ENCODE measurements at places on chromosomes 1 and 21.
A peak's percentile ranks its signal among the peaks of the same experiment; 100 is the strongest.

DNA sequence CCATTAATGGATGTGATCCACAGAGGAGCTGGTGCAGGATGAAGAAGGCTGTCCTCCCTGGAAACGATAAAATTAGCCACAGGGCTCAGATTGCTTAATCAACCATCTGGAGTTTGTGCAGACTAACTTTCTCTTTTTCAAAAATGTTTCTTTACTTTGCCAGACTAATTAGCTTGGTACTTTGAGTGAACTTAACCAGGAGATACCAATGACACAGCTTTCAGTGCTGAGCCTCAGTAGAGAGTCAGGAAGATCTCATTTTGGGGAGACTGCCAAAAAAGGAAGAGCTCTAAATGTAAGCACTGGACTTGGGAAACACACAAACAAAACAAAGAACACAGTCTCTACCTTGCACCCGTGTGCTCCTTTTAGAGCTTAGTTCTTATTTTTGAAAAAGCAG is 248.1 kb upstream of the DEPDC1 start:
- no peak for DNase-seq

DNA sequence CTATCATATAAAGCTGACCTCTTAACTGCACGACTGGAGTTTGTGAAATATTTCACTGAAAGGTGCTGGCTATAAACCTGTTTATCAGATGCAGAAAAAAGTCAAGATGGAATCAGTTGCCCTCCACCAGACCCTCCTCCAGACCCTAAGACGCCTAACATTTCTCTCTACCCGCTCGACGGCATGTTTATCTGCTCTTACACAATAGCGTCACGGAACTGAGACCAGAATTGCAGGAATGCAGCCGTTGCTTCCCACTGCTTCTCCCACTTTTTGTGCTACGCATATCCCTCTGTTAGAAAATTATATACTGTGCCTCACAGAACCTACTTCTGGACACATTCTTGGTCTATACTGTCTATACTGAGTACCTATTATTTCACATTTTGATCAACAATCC is 28.2 kb upstream of the FAM131C start:
- no peak for DNase-seq

DNA sequence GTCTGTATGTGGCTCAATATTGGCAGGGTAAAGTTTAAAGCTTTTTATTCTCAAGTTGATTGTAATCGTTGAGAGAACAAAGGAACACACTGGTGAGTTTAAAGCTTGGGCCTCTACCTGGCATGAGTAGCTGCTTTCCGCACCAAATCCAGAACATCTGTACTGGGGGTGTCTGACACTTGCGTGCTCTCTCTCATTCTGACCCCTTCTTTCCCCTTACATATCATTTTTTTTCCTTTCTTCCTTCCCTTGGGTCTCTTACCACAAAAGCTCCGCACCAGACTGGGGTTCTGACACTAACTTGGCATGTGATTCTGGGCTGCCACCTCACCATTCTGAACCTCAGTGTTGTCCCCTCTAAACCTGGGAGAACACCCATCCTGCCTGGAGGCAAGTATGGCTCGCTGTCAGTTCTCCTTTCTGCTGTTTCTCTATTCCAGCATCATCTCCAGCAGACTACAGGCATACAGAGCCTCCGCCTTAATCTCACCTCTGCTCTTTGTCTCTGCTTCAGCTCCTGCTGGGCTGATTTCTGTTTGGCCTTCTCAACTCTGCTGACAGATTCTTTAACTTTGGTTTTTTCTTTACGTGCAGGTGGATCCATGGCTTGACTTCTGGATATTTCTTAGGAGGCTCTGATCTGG is 859 bp upstream of the ERMAP start:
- DNase-seq, result no peak

DNA sequence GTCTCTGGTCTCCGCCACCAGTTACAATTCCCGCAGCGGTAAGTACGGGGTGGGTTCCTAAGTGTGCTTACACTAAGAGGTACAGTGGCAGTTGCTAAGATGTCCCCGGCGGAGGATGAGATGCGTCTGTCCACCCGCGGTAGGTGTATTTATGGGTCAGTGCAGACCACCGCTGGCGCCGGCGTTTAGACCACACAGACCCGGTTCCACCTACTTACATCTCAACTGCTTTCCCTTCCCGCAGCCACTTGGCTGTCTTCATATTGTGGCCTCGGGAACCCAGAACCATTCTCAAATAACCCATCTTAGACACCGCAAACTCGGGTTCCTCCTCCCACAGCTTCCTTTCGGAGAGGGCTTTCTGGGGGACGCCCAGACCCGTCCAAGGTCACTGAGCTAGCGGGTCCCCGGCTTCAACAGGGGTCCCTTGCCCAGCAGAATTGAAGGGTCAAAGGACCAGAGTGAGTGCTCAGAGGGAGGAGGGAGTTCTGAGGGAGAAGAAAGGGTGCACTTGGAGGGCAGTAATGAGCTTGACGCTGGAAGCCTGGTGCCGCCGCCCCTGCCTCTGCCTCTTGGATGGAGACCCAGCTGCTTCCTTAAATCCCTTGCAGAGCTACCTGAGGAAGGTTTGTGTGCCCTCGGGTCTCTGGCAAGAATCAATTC is 8.6 kb downstream of the NR5A2 start:
- no peak for DNase-seq

GRCh38 chr1:22190731-22191130 is 47.8 kb upstream of the WNT4 start:
- DNase-seq, result no peak

DNA sequence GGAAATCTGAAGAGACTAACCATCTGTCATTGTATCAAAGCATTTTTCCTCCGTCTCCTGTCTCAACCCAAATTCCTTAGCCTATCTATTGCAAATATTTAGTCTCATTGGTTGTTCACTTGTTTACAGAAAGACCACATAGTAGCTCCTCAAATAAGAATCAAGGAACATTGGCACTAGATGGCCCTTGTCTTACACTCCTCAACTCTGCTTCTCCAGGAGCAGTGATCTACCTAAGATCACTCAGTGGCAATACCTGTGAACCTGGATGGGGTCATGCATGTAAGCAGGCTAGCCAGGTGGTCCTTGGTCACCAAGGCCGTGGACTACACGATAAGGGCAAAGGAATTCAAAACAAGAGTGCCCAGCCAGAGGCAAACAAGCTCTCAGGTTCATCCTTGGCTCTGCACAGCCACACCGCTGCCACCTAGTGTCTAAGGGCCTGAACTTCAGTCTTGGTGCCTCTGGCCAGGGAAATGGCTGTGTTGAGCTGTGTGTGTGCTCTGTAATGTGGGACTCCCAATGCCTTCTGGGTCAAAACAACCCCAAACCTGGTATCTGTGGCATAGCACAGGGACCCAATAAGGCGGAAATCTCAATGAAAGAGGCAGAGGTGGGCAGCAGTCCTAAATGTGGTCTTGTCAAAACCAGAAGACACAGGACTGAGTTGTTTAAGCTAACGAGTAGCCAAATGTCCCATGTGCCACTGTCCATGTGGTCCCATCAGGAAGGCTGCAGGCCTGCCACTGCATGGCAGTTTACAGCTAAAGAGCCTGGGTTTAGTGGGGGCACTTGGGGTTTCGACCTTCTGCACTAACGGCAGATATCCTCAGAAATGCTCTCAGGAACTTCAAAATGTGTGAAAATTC is 54.5 kb downstream of the GPR161 start:
- peak; percentile 23 for DNase-seq

DNA sequence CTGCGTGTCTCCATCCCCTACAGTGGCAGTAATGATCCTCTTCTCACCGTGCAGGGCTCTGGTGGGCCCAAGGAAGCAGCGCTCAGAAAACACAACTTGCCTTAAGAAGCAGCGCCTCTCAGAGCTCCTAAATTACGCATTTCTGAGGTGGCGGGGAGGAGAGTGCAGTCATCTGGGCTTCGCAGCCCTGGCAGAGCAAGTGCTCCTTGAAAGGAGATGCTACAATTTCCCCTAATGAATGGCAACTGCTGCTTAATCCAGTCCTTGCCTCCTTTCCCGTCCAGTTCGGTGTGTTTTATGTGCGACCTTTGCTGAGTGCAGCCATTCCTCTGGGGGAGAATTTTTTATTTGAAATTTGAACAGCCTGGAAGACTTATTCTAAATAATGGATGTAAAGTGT is 287.3 kb downstream of the PTPRU start:
- no peak for DNase-seq

- no peak for DNase-seq
These were observed 5.0 kb downstream of the PLPPR4 start for GRCh38 chr1:99269321-99269720.

DNA sequence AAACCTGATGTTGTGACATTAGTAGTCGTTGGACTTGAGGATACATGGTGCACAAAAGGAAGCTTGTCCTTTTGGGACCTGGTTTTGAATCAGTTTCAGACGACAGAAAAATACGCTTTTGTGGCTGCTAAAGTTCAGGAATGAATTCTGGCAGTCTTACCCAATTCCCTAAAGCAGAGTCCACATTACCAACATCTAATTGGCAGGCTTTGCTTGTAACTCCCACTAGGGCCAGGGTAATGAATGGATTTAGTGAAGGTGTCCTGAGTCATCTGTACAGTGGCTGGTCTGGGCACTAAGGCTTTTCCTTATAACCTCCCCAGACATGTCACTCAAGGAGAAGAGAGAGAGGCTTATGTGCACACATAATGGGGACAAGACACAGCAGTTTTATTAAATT is 66.2 kb upstream of the RNPC3 start:
- no peak for DNase-seq

- no peak for DNase-seq
These were observed 2.3 kb downstream of the MYOG start for GRCh38 chr1:203083463-203083921.

DNA sequence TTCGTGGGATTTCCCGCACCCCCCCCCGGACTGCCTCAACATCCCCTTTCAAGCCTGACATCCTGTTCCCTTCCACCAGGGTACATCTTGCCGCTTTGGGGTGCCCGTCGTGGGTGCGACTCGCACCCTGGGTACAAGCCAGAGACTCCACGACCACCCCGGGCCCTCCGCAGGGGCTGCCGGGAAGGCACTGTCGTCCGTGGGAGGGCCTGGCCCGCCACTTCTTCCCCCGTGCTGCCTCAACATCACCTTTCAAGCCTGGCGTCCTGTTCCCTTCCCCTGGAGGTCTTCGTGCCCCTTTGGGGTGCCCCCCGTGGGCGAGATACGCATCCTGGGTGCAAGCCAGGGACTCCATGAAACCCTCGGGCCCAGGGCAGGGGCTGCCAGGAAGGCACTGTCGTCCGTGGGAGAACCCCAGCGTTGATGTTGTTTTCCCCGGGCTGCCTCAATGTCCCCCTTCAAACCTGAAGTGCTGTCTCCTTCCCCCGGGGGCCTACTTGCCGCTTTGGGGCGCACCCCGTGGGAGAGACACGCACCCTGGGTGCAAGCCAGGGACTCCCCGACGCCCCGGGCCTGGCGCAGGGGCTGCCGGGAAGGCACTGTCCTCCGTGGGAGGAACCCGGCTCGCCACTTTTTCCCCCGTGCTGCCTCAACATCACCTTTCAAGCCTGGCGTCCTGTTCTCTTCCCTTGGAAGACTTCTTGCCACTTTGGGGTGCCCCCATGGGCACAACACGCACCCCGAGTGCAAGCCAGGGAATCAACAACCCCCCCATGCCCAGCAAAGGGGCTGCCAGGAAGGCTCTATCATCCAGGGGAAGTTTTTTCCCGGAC is 138.6 kb downstream of the LIPI start:
- no peak for DNase-seq

GRCh38 chr1:198890214-198890930 is 251.5 kb downstream of the PTPRC start:
- DNase-seq, result no peak

- no peak for DNase-seq
These were observed 1.5 kb downstream of the ATP1A1 start for GRCh38 chr1:116374353-116375147.

DNA sequence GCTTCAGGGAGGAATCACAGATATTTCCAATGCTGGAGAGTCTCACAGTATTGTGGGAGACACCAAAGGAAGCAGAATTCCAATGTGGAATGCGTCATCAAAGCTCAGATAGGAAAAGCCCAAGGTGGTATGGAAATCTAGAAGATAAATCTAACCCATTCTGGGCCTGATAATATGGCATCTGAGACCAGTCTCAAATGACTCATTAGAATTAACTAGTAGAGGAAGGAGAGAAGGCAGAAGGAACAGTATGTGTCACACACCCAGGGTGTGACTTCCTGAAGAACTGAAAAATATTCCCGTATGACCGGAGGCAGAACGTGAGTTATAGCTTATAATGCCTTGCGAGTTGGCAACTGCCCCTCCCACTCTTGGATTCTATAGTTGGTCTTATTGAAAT is 499.2 kb downstream of the PLPP3 start:
- DNase-seq, result no peak

- DNase-seq, result no peak
These were observed 168.7 kb upstream of the ETV3 start for GRCh38 chr1:157306896-157307295.

DNA sequence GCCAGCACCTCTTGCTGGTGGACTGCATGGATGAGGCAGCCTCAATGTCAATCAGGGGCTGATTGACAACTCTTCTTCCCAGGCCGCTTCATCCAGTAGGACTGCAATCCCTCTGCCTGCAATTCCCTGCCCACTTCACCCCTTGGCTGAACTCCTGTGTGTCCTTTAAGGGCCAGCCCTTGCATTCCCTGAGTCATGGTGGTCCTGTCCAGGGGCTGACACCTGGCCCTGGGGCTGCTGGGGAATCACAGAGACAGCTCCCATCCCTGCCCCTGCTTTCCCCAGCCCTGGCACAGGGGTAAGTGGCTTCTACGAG is 4.6 kb upstream of the EPS8L3 start:
- no peak for DNase-seq

GRCh38 chr1:15016526-15016925 is 137.0 kb upstream of the TMEM51 start:
- DNase-seq, result no peak

- no peak for DNase-seq
These were observed 67.5 kb upstream of the ACTRT2 start for GRCh38 chr1:2953688-2954285.

- DNase-seq, result no peak
These were observed 15.1 kb downstream of the ZBTB8B start for GRCh38 chr1:32480003-32480402.

DNA sequence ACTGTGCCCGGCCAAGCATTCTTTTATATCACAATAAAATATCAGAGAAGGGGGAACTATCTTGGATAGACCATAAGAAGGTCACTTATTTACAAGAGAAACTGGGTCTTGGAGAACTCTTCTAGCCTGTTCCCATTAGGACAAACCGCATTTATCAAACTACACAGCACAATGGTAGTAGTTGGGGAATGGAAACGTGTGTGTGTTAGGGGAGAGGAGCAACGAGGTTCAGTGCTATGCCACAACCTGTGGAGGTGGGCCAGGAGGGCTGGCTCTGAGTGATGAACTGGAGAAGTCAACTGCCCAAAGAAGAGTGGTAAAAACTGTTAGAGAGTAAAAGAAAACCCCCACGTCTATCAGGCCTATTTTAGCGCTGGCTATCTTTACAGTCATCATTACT is 1.6 kb downstream of the DONSON start:
- DNase-seq, result no peak

- no peak for DNase-seq
These were observed 56.0 kb downstream of the LHX9 start for GRCh38 chr1:197973206-197973605.

DNA sequence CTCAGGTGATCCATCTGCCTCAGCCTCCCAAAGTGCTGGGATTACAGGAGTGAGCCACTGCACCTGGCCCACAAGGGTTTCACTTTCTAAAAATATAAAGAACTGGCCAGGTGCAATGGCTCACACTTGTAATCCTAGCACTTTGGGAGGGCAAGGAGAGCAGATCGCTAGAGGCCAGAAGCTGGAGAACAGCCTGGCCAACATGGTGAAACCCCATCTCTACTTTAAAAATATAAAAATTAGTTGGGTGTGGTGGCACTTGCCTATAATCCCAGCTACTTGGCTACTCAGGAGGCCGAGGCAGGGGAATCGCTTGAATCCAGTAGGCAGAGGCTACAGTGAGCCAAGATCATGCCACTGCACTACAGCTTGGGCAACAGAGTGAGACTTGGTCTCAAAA is 25.7 kb downstream of the MRPL39 start:
- DNase-seq, result no peak
